Mucosa of gallbladder (tissue), 1 donor: ENCODE measurements at places on chromosomes 2 and 18. TPM values are rescaled to one million over a fixed set of nuclear protein-coding genes. Genes with fewer than 3 reads are reported as not detected.

Gene SEPTIN10
- total RNA-seq: 63.1 TPM

Gene BBS5
- total RNA-seq: 13.6 TPM

Gene AGPS
- total RNA-seq: 34.5 TPM

Gene POMC
- total RNA-seq: 6.8 TPM

Gene MFSD2B
- total RNA-seq: 0.23 TPM

Gene SERPINB3
- total RNA-seq: not detected

Gene WDR33
- 49.2 TPM for total RNA-seq

Gene LINC00305
- total RNA-seq: not detected

Gene DYNC1I2
- total RNA-seq: 110 TPM

Gene CCDC121
- 4.7 TPM for total RNA-seq

Gene POTEC
- not detected for total RNA-seq

Gene CFAP65
- total RNA-seq: 0.29 TPM

Gene TWIST2
- 5.9 TPM for total RNA-seq

Gene CCBE1
- total RNA-seq: 0.75 TPM

Gene FSHR
- total RNA-seq: 0.20 TPM

Gene PTRHD1
- total RNA-seq: 20.5 TPM

Gene AKAIN1
- not detected for total RNA-seq

Gene REL
- 14.0 TPM for total RNA-seq

Gene NGEF
- 12.0 TPM for total RNA-seq

Gene SRSF7
- total RNA-seq: 84.8 TPM

Gene CXCR1
- total RNA-seq: not detected

Gene ZNF397
- 33.1 TPM for total RNA-seq

Gene BCL11A
- 21.3 TPM for total RNA-seq

Gene HMSD
- total RNA-seq: not detected

Gene BOK
- 76.8 TPM for total RNA-seq

Gene ITGB6
- 48.8 TPM for total RNA-seq

Gene TUBA4B
- not detected for total RNA-seq

Gene PRKAG3
- not detected for total RNA-seq

Gene GPR155
- total RNA-seq: 11.7 TPM

Gene ANKRD23
- total RNA-seq: 6.9 TPM

Gene MAP2
- 43.9 TPM for total RNA-seq

Gene GPAT2
- total RNA-seq: 3.0 TPM

Gene ACYP2
- total RNA-seq: 28.7 TPM

Gene SNTG2
- total RNA-seq: 2.0 TPM

Gene FAM237A
- total RNA-seq: not detected
